ENCODE measurements at places on chromosomes 7 and 10.

DNA sequence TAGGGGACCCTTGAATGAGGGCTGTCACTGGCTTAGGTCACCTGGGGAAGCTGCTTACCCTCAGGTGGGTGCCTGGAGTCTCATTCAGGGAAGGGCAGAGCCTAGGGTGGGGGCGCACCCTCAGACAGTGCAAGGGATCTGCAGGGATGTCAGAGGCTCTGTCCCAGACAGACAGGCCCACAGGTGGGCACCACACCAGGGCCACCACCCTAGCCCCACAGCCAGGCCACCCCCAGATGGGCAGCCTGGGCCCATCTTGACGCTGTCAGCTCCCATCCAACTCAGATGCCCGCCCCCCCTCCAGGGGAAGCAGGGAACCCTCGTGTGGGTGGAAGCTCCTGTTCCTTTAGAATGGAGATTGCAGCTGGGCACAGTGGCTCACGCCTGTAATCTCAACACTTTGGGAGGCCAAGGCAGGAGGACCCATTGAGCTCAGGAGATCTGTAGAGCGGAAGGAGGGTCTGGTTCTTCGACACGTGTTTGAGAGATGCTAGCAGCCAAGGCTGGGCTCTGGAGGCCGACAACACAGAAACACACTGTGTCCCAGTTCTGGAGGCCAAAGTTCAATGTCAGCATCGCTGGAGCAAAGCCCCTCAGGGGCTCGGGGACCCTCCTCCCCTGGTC is 58.5 kb upstream of the DNAJB6 start:
- DNase-seq: no peak

DNA sequence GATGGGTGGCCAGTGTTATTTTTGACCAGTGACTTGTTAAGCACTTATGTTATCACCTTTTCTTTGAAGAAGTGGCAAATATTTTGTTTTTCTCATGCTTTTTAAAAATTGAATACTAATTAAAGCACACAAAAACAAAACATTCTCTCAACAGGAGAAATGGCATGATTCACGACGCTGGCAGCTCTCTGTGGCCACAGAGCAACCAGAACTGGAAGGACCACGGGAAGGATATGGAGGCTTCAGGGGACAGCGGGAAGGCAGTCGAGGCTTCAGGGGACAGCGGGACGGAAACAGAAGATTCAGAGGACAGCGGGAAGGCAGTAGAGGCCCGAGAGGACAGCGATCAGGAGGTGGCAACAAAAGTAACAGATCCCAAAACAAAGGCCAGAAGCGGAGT is 6.2 kb upstream of the KIFBP start:
- DNase-seq: peak; percentile 1

- no peak for DNase-seq
Measured at GRCh38 chr7:134842886-134843430, 63.5 kb downstream of the CALD1 start.

- DNase-seq: no peak
Measured at GRCh38 chr7:121269798-121270197, 59.0 kb upstream of the WNT16 start.

DNA sequence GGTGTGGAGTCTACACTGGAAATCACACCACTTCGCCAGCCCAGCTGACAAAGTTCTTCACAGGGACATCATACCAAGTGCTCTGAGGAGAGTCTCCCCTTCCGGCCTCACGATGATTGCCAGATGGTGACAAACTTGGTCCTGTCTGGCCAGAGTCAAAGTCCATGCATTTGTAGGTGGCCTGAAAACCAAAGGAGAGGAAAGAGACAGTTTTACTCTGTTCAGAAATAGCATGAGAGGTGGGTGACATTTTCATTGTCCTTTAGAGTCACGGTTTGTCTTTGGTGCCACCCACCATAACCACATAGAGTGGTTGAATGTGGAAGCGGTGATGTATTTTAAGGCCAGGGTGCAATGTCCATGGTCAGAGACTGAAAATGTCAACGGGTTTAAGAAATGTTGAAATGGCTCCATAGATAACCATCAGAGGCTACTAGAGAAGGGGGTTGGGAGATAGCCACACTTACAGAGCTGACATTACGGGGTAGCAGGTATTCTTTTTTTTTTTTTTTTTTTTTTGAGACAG is 33.0 kb downstream of the BTBD16 start:
- no peak for DNase-seq

DNA sequence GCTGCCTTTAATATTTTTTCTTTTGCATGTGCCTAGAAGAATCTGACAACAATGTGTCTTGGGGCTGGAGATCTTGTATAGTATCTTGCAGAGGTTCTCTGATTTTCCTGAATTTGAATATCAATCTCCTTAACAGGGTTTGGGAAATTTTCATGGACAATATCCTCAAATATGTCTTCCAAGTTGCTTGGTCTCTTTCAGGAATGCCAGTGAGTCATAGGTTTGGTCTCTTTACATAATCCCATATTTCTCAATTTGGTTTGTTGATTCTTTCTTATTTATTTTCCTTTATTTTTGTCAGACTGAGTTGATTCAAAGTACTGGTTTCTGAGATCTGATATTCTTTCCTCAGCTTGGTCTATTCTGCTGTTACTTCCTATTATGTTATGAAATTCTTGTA is 208.7 kb upstream of the GLI3 start:
- no peak for DNase-seq

GRCh38 chr10:74760086-74760979 is 66.1 kb upstream of the KAT6B start:
- DNase-seq: no peak

GRCh38 chr10:122531939-122532338 is 28.6 kb upstream of the DMBT1 start:
- peak; percentile 44 for DNase-seq

DNA sequence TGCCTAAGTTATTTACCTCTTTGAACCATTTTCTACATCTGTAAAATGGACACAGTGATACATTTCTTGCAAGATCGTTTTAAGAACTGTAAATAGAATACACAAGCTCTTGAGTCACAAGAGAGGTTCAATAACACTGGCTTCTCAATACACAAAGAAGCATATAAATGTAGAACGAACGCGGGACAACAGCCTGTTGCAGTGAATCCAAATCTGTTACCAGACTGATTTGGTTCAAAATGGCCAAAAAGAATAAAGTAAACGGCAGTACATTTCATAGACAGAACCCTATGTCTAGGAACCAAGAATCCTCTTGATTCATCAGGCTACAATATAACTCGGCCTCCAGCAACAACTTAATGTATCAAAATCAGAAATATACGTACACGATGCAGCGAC is 701 bp downstream of the MTPAP start:
- no peak for DNase-seq

All from NCI-H1417 (cell line).